WTC11 (cell line): ENCODE measurements at places on chromosomes 11 and 22. TPM values are rescaled to one million over a fixed set of nuclear protein-coding genes. Genes with fewer than 3 reads are reported as not detected.
A peak's percentile ranks its signal among the peaks of the same experiment; 100 is the strongest.

DNA sequence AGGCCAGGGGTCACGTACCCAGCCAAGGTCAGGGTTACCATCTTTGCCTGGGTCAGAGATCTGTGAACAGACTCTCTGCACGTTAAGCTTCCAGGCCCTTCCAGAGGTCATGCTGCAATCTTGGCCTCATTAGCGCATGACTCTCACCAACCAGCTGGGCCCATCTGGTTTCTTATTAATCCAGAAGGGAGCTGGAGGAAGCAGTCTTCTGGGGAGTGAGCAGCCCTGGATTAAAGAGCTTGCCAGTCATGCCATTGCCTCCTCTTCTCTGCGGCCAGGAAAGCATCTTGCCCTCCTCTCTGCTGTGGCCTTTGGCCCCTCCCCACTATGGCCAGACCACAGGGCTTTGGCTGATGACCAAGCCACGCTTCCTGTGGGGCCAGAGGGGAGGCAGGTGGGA is 57.4 kb downstream of the CHST1 start:
- DNase-seq: no peak

DNA sequence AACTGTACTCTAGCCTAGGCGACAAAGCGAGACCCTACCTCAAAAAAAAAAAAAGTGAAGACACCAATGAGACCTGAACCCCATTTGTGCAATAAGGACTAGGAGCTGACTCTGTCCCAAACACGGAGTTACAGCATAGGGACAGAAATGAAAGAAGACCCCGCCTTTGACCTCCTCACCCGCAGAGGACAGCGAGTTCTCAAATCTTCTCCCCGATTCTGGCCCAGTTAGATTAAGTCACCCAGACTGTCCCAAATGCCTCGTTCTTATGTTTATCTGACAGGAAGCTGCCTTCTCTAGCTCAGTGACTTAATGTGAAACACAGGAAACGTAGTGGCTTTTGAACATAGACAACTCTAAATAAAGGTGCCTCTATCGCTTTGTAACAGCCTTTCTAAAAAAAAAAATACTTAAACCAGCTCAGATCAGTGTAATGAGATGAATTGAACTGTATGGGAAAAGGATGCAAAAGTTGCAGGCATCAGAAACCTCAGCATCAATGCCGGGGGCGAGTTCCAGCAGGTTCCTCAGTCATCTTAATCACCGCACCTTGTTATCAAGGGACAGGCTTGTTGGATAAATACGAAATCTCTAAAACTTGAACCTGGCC is 10.6 kb downstream of the MYH9 start:
- no peak for DNase-seq

Gene LMO1
- total RNA-seq: 0.39 to 0.44 TPM (median 0.44 TPM) in 3 replicates

Gene PANX3
- total RNA-seq: not detected in 3 replicates

GRCh38 chr22:30823015-30823370 is 128.3 kb downstream of the OSBP2 start:
- peak; percentile 59 for DNase-seq

DNA sequence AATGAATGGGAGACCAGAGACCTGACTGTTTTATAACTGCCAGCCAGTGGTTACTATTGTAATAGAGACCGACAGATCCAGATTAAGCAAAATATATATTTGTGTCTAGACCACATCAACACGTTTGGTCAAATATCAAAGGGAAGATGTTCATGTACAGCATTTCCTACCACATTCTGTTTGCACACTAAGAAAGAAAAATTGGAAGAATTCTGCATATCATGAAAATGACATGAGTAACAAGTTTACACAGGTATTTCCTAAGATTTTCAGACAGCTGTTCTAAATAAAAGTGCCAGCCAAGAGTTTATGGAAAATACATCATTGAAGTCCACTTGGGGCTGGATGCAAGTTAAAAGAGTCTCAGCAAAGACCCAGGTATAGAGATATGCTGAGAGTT is 145.5 kb upstream of the ANO3 start:
- DNase-seq: no peak

DNA sequence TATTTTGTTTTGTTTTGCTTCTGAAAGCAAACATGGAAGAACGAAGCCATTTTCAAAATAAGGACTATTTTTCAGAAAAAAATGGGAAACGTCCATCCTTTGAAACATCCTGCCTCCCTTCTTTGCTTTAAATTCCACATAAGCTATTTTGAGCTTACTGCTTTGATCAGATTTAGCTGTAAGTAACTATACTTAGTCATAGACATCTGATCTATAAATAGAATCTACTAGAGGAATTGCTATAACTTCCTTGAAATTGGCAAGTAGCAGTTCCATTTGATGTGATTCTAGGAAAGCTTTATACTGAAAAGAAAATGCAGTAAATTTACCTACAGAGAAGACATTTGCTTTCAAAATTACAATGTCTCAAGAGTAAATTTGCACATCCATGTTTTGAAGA is 305.8 kb downstream of the TTC28 start:
- no peak for DNase-seq

Gene SPON1
- total RNA-seq: 4.1 to 6.4 TPM (median 4.1 TPM) in 3 replicates

GRCh38 chr11:94974178-94974577 is 669 bp downstream of the KDM4D start:
- no peak for DNase-seq

DNA sequence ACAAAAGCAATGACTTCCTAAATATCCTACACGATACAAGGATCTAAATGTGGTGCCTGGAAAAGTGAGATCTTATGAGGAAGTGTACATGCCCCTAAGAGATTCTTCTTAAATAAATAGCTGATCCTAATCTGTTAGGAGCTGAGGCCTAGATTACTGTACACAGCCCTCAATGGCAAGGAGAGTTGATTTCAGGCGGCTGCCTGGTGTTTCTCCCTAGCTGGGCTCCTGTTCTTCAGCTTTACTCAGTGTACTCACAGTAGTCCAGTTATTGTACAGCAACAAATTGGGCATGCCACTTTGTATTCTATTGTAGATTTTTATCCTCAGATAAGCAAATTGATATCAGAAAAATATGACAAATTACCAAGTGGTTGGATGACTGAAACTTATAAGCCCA is 358.2 kb upstream of the PDGFD start:
- DNase-seq: no peak

Gene RIC3
- total RNA-seq: 15.0 to 17.6 TPM (median 15.7 TPM) in 3 replicates

Gene SCN3B
- 0.37 to 0.79 TPM (median 0.71 TPM) in 3 replicates for total RNA-seq

DNA sequence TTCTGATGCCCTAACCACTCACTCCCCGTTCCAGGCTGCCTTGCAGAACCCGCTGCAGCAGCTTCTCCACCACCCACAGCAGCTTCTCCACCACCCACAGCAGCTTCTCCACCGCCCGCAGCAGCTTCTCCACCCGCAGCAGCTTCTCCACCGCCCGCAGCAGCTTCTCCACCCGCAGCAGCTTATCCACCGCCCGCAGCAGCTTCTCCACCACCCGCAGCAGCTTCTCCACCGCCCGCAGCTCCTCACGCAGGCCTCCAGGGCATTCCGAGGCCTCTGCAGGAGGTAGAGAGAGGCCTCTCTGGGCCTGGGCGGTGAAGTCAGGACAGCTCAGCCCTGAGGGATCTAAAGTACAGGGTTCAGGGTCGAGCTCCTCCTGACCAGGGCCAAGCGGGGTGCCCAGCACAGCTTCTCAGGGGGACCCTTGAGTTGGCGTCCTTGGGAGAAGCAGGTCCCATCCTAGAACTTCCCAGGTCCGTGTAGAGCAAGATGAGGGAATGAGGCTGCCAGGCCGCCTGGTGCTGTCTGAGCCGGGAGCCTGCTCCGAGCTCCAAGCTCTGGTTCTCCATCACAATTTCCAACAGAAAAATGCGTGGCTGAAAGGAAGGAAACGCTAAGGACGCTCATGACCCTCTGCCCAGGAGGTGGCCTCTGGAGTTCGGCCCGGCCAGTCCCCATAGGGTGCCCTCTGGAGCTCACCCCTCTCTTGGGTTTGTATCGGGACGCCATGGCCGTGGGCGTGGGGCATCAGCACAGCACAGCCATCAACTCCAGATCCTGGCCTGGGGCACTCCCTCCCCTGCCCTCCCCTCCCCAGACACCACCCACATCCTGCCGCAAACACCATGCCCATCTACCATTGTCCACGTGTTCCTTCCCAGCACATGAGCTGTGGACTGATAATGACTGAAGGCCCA is 528.6 kb downstream of the BRD1 start:
- DNase-seq: no peak

DNA sequence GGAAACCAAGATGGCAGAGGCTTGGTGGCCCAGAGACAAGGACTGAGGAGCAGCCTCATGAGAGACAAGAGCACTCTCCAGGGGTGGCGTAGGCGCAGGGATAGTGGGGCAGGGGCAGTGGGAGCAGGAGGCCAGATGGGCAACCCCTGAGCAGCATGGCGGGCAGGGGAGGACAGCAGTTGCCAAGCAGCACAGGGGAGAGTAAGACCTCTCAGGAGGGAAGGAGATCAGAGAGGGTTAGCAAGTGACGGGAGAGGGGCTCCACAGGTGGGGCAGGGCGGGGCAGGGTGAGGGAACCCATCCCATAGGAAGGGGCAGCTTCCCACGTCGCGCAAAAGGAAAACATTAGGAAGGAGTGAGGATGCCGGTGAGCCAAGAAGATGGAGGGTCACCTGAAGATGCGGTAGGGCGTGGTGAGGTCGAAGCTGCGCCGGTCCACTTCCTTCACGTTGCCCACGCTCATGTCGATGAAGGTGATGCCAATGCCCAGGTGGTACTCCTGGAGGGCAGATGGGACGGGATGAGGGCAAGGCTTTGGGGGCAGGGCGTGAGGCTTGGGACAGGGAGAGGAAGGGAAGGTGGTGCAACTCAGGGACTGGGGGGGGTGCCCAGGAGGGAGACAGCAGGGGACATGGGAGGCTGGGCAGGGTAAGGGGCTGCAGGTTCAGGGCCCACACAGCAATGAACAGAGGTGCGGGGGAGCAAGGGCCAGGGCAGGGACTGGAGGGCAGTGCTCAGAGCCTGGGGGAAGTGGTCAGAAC is 35.4 kb upstream of the PDE2A start:
- no peak for DNase-seq

Gene CEP164
- 21.0 to 23.5 TPM (median 21.8 TPM) in 3 replicates for total RNA-seq

Gene IL17REL
- 0.23 to 0.34 TPM (median 0.24 TPM) in 3 replicates for total RNA-seq

Gene ADORA2A
- 7.0 to 8.1 TPM (median 7.6 TPM) in 3 replicates for total RNA-seq

- DNase-seq: no peak
Observed at GRCh38 chr22:46469711-46470110, 67.7 kb downstream of the CELSR1 start.

Gene DEPDC5
- 26.4 to 40.5 TPM (median 33.4 TPM) in 3 replicates for total RNA-seq

DNA sequence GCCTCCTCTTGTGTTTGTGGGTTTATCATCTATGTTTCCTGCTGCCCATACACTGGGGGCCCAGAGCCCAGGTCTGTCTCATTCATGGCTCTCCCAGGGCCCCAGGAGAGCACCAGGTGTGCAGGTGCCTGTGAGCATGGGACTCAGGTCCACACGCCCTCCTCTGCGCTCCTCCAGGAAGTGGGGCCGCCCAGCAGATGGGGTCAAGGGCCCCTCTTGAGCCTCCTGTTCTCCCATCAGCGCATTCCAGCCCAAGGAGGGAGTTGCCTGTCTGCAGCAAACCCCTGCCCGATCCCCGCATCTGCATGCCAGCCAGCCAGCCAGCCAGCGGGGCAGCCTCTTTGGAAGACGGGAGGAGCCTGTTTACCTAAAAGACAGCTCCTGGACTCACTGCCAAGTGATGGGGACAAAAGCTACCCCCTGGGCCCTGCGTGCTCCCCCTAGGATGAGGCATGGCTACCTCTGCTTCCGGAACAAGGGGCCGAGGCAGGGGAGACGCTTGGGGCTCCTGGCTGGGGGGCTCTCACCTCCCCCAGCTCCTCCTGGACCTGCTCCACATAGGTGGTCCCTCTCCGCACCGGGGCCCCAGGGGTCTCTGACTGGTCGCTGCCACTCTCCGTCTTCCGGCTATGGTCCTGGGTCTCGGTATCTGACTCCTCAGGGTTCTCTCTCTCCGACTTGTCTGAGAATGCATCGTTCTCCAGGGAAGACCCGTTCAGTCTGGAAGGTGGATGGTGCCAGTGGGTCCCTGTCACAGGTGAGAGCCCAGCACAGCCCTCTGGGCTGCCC is 49.7 kb upstream of the CARS1 start:
- DNase-seq: peak; percentile 49

GRCh38 chr11:46963844-46964243 is 27.3 kb downstream of the CSTPP1 start:
- no peak for DNase-seq

Gene FAM118A
- 20.7 to 21.6 TPM (median 21.3 TPM) in 3 replicates for total RNA-seq

GRCh38 chr22:17537155-17537554 is 26.1 kb upstream of the SLC25A18 start:
- DNase-seq: no peak
